ENCODE measurements at places on chromosomes 2 and 18.

DNA sequence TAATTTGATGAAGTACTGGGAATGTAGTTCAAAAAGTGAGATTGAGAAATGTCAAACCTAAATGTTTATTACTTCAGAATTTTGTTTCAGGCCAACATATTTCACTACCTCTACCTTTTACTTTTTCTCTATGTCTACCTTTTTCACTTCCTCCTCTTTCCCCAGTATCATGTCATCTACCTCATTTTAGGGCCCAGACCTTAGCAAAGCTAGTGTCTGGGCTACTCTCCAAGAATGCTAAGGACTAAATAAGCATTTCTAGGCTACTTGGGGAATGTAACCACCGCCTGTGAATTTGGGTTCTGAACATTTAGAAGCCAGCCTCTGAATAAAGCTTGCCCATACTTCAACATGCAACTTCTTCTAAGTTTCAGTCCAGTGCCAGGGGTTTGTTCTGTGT, 330.4 kb downstream of the SLC4A3 start:
- no peak for DNase-seq

GRCh38 chr2:3626812-3627499, 31.0 kb upstream of the ALLC start:
- no peak for DNase-seq

GRCh38 chr18:67670024-67670543, 153.6 kb upstream of the DSEL start:
- no peak for DNase-seq

- DNase-seq, result no peak
Measured at GRCh38 chr2:86251840-86252266, 52.6 kb downstream of the MRPL35 start.

DNA sequence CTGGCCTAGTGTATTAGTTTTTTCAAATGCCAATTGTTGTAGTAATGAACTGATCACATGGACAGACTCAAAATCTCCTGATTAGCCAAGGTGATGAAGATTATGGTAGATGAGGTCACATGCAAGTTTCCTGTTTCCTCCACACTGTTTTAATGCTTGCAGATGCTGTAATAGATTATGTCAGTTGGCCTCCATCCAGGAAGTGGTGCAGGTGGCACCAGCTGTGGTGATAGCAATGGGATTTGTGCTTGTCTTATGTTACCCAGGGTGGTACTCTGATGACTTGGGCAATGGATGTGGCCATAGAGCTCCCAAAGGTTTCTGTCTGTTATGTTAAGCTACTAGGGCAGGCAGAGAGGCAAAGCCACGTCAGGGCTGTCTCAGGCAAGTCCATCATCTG, 332.9 kb upstream of the DDX18 start:
- no peak for DNase-seq

DNA sequence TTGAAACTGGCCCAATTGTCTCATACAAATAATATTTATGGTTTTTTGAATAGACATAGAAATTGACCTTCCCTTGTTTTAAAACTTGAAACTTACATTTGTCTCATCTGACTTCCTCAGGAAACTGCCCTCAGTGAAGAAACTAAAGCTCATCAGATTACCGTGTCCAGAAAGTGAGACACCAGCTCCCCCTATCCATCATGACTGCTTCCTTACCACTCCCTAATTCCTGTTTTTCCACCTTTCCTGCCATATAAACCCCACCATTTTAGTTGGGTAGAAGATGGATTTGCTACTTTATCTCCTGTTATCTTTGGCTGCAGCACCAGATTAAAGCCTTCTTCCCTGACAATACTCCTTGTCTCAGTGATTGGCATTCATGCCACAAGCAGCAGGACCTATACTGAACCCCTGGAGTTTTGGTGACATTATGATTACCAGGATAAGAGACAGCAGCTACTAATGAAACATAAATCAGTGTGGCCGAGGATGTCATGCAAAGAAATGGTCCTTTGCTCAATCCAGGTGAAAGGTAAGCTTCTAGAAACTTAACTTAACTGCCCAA, 1627.6 kb upstream of the ZEB2 start:
- no peak for DNase-seq

GRCh38 chr18:9233771-9234440, 97.3 kb downstream of the ANKRD12 start:
- no peak for DNase-seq

DNA sequence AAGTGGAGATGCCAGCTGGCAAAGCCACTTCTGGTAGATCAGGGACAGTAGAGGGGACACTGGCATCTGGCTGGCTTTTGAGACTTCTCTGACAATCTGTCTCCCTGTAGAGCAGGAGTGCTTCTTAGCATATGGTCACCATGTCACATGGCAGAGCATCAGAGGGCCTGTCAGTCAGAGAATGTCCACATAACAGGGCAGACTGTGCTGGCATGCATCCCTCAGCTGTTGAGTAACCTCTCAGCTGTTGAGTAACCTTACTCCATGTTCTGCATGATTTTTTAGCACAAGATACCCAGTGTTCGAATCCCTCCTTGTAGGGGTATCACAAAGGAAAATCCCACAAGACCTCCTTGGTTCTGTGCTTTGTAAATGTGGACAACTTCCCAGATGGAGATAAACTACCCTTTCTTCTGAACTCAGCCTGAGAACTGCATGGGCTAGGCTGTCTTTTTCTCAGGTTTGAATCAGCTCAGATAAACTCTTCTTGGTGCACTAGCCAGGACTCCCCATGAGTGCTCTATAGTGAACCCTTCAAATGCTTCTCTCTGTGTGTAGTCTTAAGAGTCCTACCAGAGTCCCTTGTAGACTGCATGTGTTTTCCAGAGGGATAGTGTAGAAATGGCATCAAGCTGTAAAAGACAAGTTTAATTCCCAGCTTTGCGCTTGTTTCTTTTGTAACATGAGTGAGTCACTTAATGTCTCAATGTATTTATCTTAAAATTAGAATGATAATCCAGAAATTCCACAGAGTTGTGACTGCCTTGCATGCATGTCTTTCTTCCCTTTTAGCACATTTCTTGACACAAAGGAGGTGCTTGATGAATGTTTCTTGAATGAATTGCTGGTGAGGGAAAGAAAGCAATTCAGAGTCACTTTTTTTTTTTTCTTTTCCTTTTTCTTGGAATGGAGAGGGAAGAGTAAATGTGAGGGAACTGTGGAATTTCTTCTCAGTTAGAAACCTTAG, 442.3 kb upstream of the HNMT start:
- no peak for DNase-seq

GRCh38 chr2:111967018-111967417, 68.6 kb downstream of the MERTK start:
- no peak for DNase-seq

GRCh38 chr2:37201766-37202165, 5.5 kb downstream of the CEBPZOS start:
- no peak for DNase-seq

Measured in HTR-8/SVneo (cell line).